ENCODE measurements at places on chromosomes 12 and 14.

GRCh38 chr12:111155521-111155920 is 213.4 kb downstream of the PHETA1 start:
- no peak for DNase-seq
- no peaks in the 10 kb centered on the region for H3K36me3 ChIP-seq
- H3K27me3 ChIP-seq: no peaks in the 10 kb centered on the region
- H3K4me3 ChIP-seq: no peak overlapping the region

DNA sequence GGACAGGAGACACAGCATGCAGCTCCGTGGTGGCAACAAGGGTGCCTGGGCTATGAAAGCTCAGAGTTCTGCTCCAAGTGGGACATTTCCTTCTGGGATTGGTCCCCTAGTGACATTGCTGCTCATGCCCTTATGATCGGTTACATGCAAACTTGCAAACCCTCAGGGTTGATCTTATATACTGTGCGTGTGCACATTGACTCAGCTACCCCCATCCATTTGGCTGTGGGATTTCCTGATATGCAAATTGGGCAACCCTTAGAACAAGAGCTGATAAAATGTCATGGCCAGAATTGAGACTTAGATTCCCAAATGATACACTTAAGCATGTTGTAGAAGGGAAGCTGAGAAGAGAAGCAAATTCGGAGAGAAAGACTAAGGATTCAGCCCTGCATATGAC is 72.8 kb upstream of the BDKRB2 start:
- H3K4me3 ChIP-seq: no peak overlapping the region
- DNase-seq: no peak
- H3K4me1 ChIP-seq: peaks cover 3% of the 10 kb centered on the region
- peaks cover 4% of the 10 kb centered on the region for H3K27me3 ChIP-seq

DNA sequence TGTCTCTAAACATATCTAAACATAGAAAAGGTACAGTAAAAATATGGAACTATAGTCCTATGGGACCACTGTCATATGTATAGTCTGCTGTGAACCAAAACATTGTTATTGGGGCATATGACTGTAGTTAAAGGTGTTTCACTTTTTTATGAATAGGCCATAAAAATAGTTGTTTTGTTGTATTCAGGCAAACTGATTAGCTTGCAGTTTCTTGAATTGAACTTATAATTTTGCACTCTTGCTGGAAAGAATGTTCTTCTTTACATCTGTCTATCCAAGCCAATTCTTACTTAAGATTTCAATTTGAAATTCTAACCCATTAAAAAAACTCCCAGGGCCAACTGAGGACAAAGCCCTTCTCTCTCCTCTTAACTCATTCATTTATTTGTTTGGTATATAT is 234.1 kb downstream of the NOVA1 start:
- H3K4me1 ChIP-seq: no peaks in the 10 kb centered on the region
- H3K4me3 ChIP-seq: no peak overlapping the region
- DNase-seq: no peak

- no peak overlapping the region for H3K27ac ChIP-seq
- H3K4me1 ChIP-seq: no peaks in the 10 kb centered on the region
- no peak for DNase-seq
These were observed 156.9 kb downstream of the SRGAP1 start for GRCh38 chr12:64001439-64001838.

DNA sequence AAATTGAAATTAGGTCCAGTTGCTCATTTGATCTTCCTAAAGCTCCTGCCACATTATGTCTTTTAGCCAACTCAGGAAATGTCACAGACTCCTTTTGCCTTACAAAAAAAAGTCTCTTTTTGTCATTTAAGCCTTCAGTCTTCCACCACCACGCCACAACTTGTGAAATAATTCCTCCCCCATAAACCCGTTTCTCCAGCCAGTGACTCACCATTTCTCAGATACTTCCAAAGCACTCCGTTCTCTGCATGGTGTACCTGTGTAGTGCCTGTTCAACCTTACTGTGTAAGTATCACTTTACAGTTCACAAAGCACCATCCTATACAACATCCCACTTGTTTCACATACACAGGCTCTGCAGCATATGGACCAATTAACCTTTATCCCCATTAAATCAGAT is 139.5 kb upstream of the AEBP2 start:
- no peaks in the 10 kb centered on the region for H3K36me3 ChIP-seq
- no peak for DNase-seq
- no peak overlapping the region for H3K4me3 ChIP-seq
- H3K4me1 ChIP-seq: no peaks in the 10 kb centered on the region
- H3K27ac ChIP-seq: no peak overlapping the region

- no peak overlapping the region for H3K27ac ChIP-seq
- H3K36me3 ChIP-seq: no peaks in the 10 kb centered on the region
- no peaks in the 10 kb centered on the region for H3K27me3 ChIP-seq
These were observed 142.8 kb downstream of the PAWR start for GRCh38 chr12:79547735-79548609.

- H3K27me3 ChIP-seq: no peaks in the 10 kb centered on the region
- H3K36me3 ChIP-seq: no peaks in the 10 kb centered on the region
- H3K4me3 ChIP-seq: no peak overlapping the region
- no peak for DNase-seq
These were observed 105.0 kb upstream of the CPNE8 start for GRCh38 chr12:39010406-39010805.
